Endodermal cell (in vitro differentiated cells): ENCODE measurements at places on chromosomes 1 and 21. TPM values are rescaled to one million over a fixed set of nuclear protein-coding genes. Genes with fewer than 3 reads are reported as not detected.

DNA sequence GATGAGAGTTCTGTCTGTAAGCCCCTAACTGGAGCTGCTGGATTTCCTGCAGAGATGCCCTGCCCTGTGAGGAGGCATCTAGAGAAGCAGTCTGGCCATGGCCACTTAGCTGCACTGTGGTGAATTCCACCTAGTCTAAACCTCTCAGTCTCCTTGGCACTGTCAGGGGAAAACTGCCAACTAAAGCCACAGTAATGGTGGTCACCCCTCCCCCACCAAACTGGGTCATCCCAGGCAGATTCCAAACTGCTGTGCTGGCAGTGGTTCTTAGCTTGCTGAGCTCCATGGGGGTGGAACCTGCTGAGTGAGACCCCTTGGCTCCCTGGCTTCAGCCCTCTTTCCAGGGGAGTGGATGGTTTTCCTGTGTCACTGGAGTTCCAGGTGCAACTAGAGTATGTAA lies 740.6 kb downstream of the RWDD3 start:
- peak; percentile 58 for DNase-seq

GRCh38 chr1:30822966-30823581 lies 65.5 kb upstream of the LAPTM5 start:
- DNase-seq: no peak

DNA sequence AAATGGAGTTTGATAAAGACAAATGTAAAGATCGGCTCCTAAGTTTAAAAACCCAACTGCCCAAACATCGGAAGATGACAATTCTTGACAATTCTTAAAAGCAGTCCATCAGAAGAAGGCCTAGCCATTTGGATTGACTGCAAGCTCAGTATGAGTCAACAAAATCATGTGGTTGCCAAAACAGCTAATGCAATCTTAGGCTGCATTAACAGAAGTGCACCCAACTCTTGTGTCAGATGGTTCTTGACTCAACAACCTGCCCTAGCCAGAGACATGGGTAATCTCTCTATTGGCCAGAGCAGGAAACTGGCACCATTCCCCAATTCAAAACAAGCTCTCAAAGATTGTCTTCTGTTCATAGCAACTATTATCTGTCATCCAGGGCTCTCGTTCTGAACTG lies 9.9 kb upstream of the NCF2 start:
- no peak for DNase-seq

Gene NR1I3
- total RNA-seq: 0.20 TPM in 1 of 2 replicates, not detected in the other

DNA sequence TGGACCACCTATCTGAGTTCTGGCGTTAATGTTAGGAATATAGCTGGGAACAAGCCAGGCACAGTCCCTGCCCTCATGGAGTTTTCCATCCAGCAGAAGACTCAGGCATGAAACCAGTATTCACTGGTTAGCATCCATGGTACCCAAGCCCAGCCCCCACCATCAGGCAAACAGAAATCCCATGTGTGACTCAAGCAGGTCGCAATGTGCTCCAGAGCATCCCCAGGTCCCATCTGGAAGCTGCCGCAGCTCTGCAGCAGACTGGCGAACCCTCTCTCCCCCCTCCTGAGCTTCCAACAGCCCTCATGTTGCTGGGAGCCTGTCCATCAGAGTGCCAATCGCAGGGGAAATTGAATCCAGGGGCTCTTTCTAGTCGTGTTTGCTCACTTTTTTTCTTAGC lies 174.2 kb downstream of the RRAGC start:
- DNase-seq: no peak

Gene OR2L13
- not detected in 3 replicates for total RNA-seq

DNA sequence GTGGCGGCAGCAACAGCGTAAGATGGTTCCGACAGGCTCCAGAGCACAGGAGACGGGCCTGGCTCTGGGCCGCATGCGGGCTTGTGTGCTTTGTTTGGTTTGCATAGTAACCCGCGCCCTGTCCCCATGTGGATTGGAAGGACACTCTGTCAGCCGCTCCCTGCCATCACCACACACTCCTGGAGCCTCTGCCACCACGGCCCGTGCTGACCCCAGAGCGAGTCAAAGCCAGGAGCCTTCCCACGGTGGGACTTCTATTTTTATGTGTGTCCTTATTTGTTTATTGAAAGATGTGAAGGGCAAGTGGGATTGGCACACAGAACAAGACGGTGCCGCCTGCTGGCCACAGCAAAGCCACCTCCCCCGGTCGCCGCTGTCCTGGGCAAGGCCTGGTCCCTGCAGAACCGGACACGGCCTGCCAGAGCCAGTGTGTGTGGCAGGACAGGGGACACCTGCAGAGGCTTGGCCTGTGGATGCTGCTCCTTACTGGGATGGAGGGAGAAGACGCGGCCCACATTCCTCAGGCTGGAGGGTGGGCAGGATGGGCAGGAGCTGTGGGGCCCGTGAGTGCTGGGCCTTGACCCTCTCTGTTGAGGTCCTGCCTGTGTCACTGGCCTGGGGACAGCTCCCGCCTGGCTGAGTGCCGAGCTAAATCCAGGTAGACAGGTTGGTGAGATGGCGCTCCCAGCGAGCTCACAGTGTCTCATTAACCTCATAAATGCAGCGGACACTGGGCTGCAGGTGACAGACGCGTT lies 64.4 kb downstream of the AGPAT3 start:
- DNase-seq: peak; percentile 60

Gene TRIM17
- total RNA-seq: 13.9 and 19.6 TPM in 2 replicates

- DNase-seq: no peak
These were observed 182.6 kb downstream of the VAV3 start for GRCh38 chr1:107782217-107782845.

DNA sequence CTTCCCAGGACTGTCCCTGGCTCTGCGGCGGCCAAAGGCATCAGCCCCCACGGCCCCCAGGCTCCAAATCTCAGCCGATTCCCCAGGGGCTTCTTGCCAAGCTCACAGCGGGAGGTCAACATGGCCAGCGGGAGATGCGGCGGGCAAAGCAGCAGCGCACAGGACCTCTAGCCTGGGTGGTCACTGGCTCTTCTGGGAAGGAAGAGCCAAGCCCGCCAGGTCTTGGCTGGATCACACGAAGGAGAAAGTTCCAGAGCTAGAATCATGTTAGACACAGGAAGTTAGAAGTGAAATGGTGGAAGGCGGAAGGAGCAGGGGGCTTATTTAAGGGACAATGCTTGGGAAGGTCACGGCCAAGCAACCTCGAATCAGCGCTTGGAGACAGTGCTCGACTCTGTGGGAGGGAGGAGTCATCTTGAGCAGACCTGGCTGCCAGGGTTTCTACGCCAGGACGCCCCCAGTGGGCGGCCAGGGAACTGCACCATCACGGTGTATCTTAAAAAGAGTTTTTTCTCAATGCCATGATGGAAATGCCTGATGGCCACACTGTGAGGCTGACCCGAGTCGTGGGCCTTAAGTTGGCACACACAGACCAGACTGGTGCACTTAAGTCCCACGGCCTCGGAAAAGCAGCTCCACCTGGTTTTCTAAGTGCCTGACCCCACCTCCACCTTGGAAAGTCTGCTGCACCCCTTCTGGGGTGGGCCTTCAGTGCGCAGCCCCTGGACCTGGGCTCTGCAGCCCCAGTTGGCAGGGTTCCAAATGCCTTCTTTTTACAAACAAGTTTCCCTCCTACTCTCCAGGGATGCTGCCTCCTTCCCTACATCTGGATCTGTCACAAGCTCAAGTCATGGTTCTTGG lies 29.3 kb downstream of the SLC66A1 start:
- peak; percentile 97 for DNase-seq

DNA sequence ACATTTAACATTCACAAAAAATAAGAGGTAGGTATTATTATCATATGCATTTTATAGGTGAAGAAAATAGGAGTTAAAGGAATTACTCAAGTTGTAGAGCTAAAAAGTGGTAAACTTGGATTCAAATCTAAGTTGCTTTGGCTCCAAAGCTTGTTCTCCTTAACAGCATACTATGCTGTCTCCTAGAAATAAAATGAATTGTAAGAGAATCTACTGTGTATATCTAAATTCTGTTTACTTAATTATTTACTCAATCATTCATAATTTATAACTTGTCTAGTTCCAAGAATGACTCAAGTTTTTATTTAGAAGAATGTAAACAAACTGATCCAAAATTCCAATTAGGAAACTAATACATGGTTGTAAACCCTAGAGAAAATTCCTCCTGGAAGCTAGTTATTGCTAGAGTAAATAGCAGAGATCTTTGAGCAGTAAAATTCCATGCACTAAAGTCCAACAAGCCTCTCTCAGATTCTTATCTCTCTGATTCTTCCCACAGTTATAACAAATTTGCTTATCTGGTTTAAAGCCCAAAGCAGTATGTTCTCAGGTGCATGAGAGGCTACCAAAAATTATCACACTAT lies 132.5 kb upstream of the DPT start:
- DNase-seq: no peak

DNA sequence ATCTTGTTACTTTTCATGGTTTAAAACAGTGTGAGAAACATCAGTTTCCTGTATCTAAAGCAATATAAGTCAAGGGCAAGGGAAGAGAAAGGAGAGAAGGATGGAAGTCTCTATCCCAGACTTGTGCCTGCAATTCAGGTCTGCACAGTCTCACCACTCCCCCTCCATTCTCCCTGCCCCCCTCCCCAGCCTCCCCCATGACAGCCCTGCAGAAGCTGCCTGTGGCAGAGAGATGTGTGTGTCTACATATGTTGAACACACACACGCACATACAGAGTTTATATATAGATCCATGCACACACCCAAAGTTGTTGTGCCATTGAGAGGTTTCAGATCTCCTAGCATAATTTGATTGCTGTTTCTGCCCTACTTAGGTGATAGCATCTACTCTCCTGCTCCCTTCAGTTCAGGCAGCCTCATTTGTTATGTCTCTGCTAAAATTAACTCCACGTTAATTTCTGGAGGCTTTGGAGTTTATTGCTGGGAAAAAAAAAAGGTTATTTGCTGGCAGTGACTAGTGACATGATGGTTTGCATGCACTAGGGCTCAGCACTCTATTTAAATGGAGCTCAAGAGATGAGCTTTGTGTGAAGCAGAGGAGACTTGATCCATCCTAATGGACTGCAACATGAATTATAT lies 124.9 kb upstream of the SMYD2 start:
- DNase-seq: no peak

DNA sequence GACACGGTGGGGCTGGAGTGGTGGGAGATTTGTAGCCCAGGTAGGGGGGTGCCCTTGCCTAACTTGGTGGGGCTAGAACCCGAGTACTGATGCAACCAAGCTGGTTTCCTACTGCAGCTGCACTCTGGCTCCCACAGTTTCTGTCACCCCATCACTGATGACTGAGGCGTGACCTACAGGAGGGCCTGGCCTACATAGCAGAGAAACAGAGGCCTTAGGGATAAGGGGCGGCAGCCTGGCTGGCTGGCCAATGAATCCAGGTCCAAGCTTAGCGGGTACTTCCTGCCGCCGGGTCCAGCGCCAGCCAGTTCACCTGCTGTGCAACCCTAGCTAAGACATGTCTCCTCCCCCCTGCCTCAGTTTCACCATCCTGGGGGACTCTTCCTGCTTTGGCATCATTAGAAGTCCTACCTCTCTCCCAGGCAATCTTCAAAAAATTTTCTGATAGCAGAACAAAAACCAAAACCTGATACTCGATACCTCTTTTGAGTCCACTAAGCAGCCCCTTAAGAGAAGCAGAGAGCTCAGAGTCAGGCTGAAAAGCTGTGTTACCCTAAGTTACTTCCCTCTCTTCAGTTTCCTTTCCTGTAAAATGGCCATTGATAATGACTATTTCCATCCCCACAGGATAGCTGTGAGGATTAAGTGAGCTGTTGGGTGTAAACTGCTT lies 27.3 kb upstream of the RNF19B start:
- DNase-seq: no peak

Gene RBBP5
- 9.7 to 23.6 TPM (median 21.6 TPM) in 3 replicates for total RNA-seq

Gene RHCE
- 0.33 TPM in 1 of 2 replicates, not detected in the other for total RNA-seq

- DNase-seq: no peak
These were observed 87.9 kb upstream of the LYST start for GRCh38 chr1:235954306-235955283.

GRCh38 chr1:24111262-24111995 lies 506 bp downstream of the MYOM3 start:
- no peak for DNase-seq

DNA sequence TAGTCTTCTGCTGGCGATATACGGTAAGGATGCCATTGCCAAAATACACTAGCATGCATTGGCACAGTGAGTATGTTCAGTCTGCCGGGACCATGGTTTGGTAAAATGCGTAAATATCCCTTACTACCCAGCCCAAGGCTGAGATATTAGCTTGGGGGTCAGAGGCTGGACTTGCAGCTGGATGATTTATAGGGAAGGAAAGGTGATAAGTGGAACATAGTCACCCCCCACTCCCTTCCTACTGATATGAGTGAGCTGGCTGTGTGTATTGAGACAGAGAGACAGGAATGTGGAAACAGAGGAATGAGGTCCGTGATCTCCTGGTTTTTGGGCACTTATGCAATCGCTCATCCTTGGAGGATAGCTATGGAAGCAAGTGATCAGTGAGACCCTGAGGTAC lies 642.8 kb downstream of the KCNT2 start:
- no peak for DNase-seq

Gene CELA3B
- not detected in 3 replicates for total RNA-seq

DNA sequence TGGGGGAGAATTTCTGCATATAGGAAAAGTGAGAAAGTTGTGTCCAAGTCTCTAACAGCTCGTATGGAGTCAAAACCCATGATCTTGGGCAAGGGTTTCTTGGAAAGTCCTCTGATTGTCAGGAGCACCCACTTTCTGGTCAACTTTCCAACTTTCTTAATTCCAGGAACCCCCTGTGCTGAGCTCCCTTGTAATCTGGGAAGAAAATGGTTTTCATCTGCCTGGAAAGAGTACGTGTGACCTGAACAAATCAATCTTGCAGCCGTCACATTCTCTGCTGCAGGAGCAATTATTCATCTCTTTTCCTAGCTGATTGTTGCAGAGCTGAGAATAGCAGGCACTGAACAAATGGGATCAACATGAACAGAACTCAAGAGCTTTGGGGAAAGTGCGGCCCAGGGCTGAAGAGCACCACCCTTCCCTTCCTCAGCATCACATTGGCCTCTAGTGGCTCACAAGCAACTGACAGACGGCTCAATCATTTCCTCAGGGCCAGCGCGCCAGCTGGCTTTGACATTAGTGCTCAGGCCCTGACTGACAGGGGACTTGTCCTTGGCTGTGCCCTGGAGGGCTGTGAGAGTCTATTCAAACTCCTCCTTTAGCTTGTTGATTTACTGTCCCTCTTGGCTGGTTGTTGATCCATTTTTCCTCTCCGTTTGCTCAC lies 295.2 kb downstream of the HLX start:
- peak; percentile 82 for DNase-seq

Gene HRNR
- total RNA-seq: not detected in 3 replicates

GRCh38 chr1:76219366-76219818 lies 144.8 kb downstream of the ST6GALNAC3 start:
- DNase-seq: no peak

GRCh38 chr1:39131940-39132339 lies 72.6 kb upstream of the MACF1 start:
- no peak for DNase-seq
